ENCODE measurements at places on chromosomes 2 and 18.
A peak's percentile ranks its signal among the peaks of the same experiment; 100 is the strongest.

GRCh38 chr2:177998006-177998405 lies 74.6 kb downstream of the PDE11A start:
- DNase-seq, result no peak

DNA sequence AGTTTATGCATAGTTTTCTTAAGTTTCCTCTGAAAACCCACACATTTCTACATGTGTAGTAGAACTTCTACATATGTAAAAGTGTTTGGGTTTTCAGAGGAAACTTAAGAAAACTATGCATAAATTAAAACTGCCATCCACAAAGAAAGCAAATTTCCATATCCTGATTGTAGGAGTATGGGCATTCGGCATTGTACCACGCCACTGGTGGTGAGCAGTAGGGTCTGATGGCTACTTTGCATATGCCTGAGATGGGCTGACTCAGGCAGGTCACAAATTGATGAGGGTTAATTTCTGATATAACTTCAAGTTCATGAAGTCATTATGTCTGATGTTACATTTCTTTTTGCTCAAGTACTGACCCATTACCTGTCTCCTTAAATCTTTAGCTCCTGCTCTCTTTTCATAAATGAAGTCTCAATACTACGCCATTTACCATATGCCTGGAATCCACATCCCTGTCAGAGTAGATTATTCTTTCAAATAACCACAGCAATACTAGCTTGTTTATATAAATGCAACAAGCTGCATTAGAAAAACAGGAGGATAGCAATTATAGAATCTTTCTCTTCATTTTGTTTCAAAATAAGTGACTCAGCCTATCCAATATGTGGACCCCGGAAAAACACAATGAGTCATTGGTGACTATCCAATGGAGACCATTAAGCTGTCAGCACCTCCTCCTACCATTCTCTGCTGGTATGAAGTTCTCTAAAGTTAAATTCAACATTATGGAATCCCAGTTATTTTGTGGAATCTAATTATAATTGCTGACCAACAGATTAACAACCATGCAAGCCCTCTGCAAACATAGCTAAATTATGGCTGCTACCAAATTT lies 355.2 kb upstream of the UBE2E3 start:
- no peak for DNase-seq

- no peak for DNase-seq
Measured at GRCh38 chr18:2854875-2855274, 8.1 kb downstream of the EMILIN2 start.

DNA sequence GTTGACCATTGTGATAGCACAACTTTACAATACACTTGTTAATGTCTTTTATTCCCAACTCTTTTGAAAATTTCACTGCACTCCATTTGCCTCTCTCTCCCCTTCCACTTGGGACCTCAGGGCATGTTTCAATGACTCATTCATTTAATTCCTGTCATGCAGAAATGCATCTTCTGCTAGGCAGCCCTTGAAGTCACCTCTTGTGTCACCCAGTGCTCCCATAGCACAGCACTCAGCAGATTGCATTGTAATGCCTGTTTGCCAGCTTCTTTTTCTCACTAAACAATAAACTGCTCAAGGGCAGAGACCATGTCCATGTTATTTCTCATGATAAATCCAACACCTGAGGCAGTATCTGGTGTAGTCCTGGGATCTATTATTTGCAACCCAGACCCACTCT lies 85.9 kb upstream of the ACSL3 start:
- peak; percentile 72 for DNase-seq

DNA sequence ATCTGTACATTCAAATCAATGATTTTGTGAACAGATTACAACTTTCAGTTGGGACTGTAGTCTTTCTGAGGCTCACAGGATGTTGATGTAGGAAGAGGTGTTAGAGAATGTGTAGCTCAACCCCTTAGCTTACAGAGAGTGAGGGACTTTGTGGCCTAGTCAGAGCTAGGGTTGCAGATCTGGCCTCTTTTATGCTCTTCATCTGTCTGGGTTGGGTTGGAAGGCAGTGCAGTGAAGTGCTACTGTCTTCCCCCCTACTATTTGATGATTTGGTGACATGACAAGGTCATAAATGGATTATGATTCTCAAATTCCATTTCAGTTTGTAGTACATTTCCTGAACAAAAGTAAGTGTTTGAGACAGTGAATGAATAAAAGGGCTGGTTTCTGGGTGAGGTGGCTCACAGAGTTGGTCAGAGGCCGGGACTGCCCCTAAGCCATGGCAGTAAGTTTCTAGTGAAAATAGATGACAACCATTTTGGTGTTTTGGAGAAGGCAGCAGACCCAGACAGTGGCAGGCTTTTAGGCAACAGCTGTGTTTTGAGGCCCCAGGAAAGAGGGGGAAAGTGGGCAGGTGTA lies 21.6 kb downstream of the MAP4K4 start:
- DNase-seq, result no peak

DNA sequence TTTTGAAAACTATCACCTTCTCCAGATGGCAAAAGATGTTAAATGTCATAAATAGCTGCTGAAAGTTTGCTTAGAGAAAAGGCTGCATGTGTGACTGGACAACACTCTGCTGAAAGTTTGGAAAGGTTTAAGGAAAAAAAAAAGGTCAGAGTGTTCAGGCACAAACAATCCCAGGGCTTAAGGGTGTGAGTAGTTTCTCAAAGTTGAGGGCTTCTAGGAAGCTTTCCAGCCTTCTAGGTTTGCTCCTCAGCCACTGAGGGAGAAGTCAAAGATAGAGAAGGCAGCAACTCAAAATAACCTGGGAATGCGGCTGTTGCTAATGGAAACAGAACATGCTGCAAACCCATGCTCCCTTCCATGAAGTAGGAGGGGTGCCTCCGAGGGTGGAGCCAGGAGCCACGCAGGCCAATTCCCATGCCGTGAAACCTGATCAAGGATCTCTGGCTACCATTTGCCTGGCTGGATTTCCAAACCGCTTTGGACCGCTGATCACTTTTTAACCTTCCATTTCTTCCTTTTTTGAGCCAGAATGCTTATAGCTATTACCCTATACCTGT lies 88.0 kb downstream of the TEX51 start:
- no peak for DNase-seq

DNA sequence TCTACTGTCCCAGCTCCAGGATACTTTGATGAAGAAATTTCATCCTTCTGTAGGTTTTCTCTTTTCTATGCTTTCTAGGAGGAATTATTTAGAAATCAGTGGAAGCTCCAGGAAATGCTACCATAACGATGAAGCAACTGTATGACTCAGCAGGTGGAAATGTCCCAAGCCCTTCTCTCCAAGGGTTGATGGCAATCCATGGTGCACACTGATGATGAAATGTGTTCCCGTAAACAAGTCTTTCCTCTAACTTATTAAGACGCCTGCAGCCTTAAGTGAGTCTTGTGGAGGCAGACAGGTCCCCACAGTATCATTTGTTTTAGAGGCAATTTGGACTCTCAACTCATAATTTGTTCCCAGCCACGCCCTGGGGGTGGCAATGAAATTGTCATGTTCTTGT lies 777.6 kb upstream of the SOX11 start:
- DNase-seq, result peak; percentile 30

- peak; percentile 38 for DNase-seq
Measured at GRCh38 chr2:68466361-68466777, 725 bp downstream of the FBXO48 start.

DNA sequence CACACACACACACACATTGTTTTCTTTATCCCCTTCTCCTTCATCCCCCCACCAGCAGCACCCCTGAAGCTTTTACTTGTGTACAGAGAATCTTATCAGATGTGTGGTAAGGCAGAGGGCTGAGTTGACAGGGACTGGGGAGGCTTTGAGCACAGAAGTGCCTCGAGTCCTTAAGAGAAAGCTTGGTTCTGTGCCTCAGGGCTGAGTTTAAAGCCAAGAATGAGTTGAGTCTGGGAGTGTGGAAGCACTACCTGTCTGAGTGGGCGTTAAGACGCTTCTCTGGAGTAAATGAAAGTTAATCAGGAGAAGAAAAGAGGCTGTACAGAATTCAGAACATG lies 2.7 kb downstream of the ID2 start:
- DNase-seq, result no peak

DNA sequence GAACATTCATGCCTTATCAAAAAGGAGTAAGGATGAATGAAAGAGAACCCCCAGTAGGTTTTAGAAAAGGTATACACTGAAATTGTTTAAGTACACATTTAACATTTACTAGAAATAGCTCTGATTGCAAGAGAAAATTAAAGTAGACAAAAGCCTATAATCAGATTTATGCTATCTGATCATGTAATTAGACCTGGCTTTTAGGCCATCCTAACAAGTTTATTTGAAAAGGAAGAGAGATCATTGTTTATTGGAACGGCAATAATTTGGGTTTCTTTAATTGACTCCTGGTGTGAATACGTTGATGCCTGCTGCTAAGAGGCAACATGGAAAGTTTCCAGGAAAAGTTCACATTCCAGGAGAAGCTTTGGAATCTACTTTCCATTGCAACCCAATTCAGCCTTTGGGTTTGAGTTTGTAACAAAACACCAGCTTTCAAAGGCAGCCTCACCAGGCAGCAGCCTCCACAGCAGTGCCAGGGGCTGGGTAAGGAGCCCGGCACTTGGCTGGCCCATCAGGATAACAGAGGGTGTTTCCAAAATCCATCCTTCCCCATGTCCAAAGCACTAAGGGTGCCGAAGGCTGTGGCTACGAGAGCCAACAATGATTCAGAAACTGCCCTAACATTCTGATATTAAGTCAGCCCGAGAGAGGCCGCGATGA lies 18.0 kb downstream of the FZD7 start:
- no peak for DNase-seq

DNA sequence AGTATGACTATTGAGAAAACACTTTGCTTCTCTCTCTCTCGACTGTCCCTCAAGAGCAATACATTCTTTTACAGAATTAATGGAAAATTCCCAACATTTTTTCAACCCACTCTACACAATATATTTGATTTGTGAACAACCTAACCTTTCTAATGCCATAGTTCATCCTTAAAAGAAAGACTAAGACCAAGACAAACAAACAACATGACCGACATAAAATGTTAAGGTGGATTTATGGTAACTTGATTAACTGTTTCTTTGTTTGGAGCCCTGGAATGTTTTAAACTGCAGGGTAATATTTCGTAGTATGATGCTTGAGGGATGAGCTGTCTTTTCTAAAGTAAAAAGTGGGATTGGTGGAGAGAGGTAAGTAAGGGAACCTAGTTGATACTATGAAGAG lies 738.2 kb downstream of the MBD2 start:
- no peak for DNase-seq

GRCh38 chr2:217740756-217741155 lies 262.0 kb downstream of the TNS1 start:
- DNase-seq, result no peak

DNA sequence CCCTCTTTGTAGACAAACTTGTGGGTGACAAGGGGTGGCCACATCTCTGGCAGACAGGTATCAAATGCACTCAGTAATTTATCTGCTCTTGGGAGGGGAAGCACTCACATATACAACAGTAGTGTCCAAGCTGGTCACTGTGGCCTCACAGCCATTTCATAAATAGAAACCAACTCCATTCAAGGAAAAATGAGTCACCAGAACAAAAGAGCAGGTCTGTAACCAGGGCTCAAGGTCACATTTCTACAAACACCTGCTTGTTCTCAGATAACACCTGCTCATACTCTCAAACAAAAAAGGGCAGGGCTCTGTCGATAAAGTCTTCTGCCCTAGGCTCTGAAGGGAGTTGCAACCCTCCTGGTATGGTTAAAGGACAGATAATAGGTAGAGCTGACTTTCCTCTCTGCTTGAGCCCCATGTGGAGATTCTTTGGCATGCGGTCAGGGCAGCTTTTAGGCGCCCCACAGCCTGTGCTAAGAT lies 459.0 kb downstream of the BCL11A start:
- peak; percentile 98 for DNase-seq

DNA sequence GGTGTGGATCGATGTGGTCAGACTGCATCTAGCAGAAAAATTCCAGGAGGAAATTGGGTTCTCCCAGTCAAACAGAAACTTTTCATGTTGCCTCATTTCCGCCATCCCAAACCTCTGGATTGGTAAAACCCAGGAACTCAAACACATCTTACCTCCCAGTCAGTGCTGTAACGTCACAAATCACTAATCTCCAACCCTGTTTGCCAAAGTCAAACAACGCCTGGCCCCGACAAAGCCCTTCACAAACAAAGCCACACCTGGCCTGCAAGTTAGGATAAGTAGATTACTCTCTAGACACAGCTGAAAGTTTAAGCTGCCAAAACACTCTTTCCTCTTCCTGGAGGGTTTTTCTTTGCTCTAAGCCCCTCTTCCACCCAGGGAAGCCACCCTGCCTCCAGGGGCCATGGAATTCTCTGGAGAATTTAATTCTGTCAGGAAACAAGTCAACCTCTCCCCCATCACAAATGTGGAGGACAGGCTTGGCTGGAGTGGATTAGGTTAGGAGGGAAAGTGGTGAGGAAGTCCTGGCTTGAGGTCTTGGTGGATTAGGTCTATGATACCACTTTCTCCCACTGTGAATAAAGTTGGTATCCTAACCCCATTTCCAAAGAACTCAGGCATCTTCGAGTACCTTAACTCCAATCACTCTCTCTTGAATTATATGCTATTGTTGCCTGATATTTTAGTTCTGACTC lies 86.7 kb downstream of the LYPD6B start:
- peak; percentile 81 for DNase-seq

DNA sequence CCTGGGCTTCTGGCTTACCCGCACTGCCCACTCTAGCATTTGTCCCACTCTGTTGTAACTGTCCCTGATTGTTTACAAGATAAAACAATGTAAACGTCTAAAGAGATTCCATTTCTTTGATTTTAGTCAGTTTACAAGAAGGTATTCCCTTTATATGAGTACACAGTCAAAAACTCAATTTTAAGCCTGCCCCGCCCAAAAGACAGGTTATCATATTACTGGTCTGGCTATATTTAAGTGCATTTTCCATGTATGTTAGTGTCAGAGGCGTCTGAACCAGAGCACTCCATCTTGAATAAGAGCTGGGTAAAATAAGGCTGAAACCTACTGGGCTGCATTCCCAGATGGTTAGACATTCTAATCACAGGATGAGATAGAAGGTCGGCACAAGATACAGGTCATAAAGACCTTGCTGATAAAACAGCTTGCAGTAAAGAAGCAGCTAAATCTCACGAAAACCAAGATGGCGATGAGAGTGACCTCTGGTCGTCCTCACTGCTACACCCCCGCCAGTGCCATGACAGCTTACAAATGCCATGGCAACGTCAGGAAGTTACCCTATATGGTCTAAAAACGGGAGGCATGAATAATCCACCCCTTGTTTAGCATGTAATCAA lies 15.0 kb downstream of the GPR45 start:
- no peak for DNase-seq

Measured in DMS53 (cell line).